CD4-positive, CD25-positive, alpha-beta regulatory T cell (primary cell): ENCODE measurements at places on chromosomes 12 and 14. TPM values are rescaled to one million over a fixed set of nuclear protein-coding genes. Genes with fewer than 3 reads are reported as not detected.

The FAM90A1 gene
- polyA plus RNA-seq: not detected

The NDRG2 gene
- polyA plus RNA-seq: 13.3 TPM

The PTGER2 gene
- 78.5 TPM for polyA plus RNA-seq

The ATF7IP gene
- polyA plus RNA-seq: 116 TPM

The TCL1A gene
- polyA plus RNA-seq: 12.5 TPM

The ANO6 gene
- polyA plus RNA-seq: 24.7 TPM

The PCNX1 gene
- 16.4 TPM for polyA plus RNA-seq

The CFAP54 gene
- polyA plus RNA-seq: 0.07 TPM

The TAS2R31 gene
- 0.47 TPM for polyA plus RNA-seq

The KRT72 gene
- polyA plus RNA-seq: not detected

The PIP4P1 gene
- 24.7 TPM for polyA plus RNA-seq

The CARMIL3 gene
- not detected for polyA plus RNA-seq

The LYZ gene
- 3.7 TPM for polyA plus RNA-seq

The HOXC10 gene
- polyA plus RNA-seq: not detected

The TAS2R50 gene
- polyA plus RNA-seq: not detected

The PRB2 gene
- not detected for polyA plus RNA-seq

The RTN1 gene
- not detected for polyA plus RNA-seq

The ADAM21 gene
- polyA plus RNA-seq: not detected

The TEX52 gene
- not detected for polyA plus RNA-seq

The ERH gene
- polyA plus RNA-seq: 85.0 TPM

The CPNE6 gene
- polyA plus RNA-seq: not detected

The NANOG gene
- polyA plus RNA-seq: not detected

The POLE gene
- polyA plus RNA-seq: 3.7 TPM

The NEK9 gene
- 12.6 TPM for polyA plus RNA-seq

The TAS2R30 gene
- not detected for polyA plus RNA-seq

The TCL1B gene
- not detected for polyA plus RNA-seq

The IFI27L1 gene
- polyA plus RNA-seq: 11.2 TPM

The OR6C4 gene
- polyA plus RNA-seq: not detected

The ITGA7 gene
- not detected for polyA plus RNA-seq

The WNT5B gene
- not detected for polyA plus RNA-seq

The JPH4 gene
- polyA plus RNA-seq: not detected

The SIX6 gene
- not detected for polyA plus RNA-seq

The TMEM132D gene
- polyA plus RNA-seq: not detected

The VAMP1 gene
- 13.3 TPM for polyA plus RNA-seq

The STAC3 gene
- polyA plus RNA-seq: 0.52 TPM

The TMEM263 gene
- polyA plus RNA-seq: 33.8 TPM

The SLCO1A2 gene
- not detected for polyA plus RNA-seq

The OLR1 gene
- polyA plus RNA-seq: not detected
